Left colon (tissue), 2 donors: ENCODE measurements at places on chromosomes 6 and 20.

DNA sequence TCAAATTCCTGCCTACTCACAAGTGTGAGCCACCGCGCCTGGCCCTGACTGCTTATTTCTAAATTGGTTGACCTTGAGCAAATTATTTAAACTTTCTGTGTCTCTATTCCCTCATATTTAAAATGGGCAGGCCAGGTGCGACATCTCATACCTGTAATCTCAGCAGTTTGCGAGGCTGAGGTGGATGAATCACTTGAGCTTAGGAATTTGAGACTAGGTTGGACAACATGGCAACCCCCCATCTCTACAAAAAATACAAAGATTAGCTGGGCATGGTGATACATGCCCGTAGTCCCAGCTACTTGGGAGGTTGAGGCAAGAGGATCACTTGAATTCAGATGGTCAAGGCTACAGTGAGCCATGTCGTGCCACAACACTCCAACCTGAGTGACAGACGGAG lies 26.5 kb downstream of the DCBLD1 start:
- DNase-seq = no peak

DNA sequence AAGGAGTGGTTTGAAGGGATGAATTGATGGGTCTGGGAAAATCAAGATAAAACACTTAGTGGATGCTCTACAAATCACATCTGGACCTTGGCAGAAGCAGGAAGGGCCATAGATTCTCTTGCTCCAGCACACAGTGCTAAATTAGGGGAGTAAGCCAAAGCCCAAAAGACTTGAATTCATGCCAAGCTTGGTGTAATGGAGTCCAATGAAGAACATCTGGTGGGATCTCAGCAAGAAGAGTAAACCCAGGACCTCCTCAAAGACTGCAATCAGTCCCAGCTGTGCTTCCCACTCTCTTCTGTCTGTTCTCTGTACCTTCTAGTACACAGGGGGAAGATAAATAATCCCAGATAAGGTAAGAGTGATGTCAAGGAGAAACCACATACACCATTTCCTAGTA lies 683.4 kb downstream of the RNF144B start:
- DNase-seq = no peak

- DNase-seq = no peak
These were observed 37.8 kb downstream of the SYNJ2 start for GRCh38 chr6:158019416-158019815.

DNA sequence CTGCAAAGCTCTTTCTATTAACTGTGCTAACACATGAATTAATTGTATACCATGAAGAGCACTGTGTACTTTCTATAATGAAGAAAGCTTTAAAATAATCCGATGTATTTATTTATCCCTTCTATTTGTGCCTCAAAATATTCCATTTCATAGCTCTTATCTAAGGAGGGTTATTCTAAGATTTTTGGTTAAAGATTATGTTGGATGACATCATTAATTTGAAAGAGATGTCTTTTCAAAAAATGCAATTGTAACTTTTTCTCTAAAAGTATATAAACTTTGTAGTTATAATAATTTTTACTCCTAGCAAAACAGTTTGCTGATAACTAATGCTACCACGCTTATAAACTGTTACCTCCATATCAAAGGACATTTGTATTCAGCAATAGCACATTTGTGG lies 192.4 kb upstream of the HSF2 start:
- DNase-seq = no peak

GRCh38 chr6:129632172-129632613 lies 77.8 kb downstream of the ARHGAP18 start:
- DNase-seq = no peak

DNA sequence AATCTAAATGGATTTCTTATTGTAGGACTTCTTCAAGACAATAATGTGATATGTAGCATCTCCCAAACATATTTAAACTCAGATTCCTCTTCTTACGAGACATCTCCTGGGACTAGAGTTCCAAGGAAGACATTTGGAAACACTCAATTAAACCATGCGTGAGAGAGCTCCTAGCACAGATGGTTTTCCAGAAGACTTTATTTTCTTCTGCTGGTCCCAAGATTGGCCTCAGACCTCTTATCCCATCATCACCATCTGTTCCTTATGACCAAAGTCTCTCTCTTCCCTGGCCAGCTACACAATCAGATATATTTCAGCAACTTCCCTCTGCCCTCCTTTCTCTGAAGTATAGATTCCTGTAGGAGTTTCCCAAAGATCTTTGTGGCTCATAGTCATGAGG lies 93.2 kb upstream of the JARID2 start:
- no peak for DNase-seq

DNA sequence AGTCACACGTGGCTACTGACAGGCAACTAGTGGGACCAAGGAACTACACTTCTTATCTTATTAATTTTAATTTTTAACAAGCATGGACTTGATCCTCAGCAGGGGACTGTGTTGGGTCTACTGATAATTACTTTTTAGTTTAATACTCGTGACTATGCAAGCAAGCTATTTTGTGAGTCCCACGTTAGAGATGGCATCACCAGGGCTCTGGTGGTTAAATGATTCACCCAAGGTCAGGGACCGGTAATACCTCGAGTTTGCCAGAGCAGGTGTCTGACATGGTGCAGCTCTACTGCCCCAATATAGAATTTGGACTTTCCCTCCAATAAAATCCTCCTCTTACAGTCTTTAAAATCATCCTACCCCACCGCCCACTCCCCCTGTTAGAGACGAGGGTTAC lies 98.6 kb upstream of the RIN2 start:
- no peak for DNase-seq

DNA sequence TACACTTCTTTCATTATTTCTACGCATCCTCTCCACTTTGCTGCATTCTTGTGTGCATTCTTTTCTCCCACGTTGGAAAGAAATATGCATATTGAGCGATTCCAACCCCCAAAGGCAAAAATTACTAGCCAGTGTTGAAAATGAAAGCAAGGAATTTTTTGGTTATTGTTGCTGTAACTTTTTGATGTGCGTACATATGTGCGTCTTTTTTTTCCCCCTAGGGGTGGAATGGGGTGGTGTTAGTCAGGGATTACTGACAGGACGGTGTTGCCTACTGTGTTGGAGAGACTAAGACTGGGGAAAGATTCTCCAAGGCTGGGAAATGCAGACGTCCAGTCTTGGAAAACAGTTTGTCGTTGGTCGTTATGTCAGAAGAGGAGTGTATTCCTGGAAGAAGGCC lies 44.2 kb upstream of the ESR1 start:
- no peak for DNase-seq

- no peak for DNase-seq
These were observed 9.0 kb downstream of the FKBP1A start for GRCh38 chr20:1383623-1384404.

- DNase-seq = no peak
These were observed 175.1 kb downstream of the PLCB4 start for GRCh38 chr20:9243986-9244385.

GRCh38 chr6:40348591-40348990 lies 238.6 kb downstream of the LRFN2 start:
- no peak for DNase-seq

GRCh38 chr6:14811775-14812428 lies 434.0 kb upstream of the JARID2 start:
- DNase-seq = no peak

GRCh38 chr20:35001596-35002362 lies 46.1 kb downstream of the MYH7B start:
- DNase-seq = no peak

DNA sequence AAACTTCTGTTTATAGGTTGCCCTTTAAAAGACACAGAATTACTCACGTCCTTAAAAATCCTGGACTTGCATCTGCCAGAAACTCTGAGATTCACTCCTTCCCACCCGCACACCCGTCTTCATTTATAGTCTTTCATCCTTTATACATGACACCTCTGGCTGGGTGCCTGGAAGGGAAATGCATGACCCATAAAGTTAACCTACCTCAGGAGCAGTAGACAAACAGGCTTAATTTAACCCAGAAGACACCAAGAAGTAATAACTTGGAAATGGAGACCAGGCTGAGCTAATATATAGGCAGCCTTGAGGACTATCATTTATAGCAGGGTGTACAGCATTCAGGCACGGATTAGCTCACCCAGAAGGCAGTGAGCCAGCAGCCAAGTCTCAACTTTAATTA lies 429.0 kb upstream of the NRSN1 start:
- no peak for DNase-seq

GRCh38 chr6:28565823-28566526 lies 40.3 kb downstream of the GPX5 start:
- no peak for DNase-seq

GRCh38 chr6:134967711-134968110 lies 17.8 kb upstream of the ALDH8A1 start:
- DNase-seq = no peak

DNA sequence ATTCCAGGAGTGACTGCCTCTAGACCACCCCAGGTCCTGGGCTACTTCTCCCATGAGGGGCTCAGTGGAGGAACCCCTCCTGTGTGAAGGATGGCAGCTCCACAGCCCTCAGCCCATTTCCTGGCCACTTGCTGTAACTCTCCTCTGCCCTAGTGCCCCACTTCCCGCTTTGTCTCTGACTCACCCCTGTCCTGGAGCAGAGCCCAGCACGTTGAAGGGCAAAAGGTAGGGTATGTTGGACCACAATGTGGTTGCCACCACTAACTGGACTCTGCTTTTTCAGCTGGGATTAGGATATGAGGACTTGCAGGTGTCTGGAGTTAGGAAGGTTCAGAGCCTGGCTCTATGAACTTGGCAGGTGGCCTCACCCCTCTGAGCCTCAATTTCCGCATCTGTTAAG lies 2.4 kb downstream of the MYBL2 start:
- DNase-seq = no peak

DNA sequence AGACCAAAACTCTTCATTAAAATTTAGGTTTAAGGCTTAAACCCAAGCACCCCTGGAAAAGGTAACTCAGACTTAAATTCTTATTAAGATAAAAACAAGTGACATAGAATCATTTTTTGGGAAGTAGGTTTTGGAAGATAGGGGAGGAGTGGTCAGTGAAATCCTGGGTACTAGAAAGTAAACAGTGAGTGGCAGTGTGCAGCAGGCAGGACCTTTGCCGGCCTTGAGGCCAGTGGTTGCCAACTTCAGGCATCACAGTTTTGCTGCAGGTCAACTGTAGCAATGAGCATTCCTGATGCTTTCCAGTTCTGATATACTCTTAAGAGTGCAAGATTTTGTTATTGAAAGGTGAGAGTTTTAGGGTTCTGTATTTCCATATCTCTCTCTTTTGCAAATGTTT lies 69.3 kb upstream of the SUPT3H start:
- no peak for DNase-seq

DNA sequence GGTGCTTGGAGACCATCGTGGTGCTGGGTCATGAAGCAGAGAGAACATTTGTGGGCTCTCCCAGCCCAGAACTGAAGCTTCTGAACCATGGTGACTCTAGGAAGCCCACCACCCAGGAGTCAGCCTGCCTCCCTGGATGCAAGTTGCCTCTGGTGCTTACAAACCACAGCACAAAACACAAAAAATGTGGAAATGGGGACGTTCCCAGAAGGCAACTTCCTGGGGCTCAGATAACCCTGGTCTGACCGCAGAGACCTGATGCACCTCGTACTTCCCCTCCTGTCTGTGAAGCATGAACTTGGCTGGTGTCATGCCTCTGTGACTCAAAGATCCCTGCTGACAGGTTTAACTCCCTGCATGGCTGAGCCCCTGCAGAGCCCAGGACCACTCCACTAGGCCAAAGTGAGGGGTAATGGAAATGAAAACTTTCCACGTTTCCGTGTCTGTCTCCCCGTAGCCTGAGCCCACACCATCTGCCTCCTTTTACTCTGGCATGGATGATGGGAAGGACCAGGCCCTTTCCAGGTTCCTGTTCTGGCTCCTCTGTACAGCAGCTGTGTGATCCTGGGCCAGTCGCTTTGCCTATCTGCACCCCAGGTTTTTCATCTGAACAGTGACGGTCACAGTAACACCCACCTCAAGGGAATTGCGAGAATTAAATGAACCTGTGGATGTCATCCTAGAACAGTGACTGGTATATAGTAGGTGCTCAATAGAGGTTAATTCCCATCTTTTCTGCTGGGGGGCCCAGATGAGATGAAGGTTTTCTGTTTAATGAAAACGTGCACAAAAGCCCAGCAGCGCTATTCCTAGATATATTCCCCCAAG lies 57.7 kb downstream of the PPP1R16B start:
- no peak for DNase-seq

GRCh38 chr6:15995493-15995892 lies 133.4 kb upstream of the MYLIP start:
- DNase-seq = no peak
